Astrocyte (in vitro differentiated cells and primary cell): ENCODE measurements at places on chromosomes 11 and 22. TPM values are rescaled to one million over a fixed set of nuclear protein-coding genes. Genes with fewer than 3 reads are reported as not detected.

ANO9 gene
- total RNA-seq = 0.82 and 1.9 TPM in 2 replicates

PANX3 gene
- not detected in 2 replicates for total RNA-seq

GPR83 gene
- total RNA-seq = 0.14 TPM in 1 of 2 replicates, not detected in the other

MS4A3 gene
- not detected in 2 replicates for total RNA-seq

CHADL gene
- total RNA-seq = 0.23 and 0.34 TPM in 2 replicates

HORMAD2 gene
- not detected in 2 replicates for total RNA-seq
